ENCODE measurements at places on chromosomes 2 and 18.

DNA sequence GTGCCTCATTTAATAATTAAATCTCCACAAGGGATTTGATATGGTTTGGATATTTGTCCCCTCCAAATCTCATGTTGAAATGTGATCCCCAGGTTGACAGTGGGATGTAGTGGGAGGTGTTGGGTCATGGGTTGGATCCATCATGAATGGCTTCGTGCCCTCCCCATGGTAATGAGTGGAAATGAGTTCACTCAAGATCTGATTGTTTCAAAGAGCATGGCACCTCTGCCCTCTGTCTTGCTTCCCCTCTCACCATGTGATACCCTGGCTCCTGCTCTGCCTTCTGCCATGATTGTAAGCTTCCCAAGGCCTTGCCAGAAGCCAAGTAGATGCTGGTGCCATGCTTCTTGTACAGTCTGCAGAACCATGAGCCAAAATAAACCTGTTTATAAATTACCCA, 15.0 kb upstream of the RAB27B start:
- no peak for DNase-seq

- DNase-seq: no peak
These were observed 600.0 kb downstream of the SLC4A3 start for GRCh38 chr2:220227266-220227920.

DNA sequence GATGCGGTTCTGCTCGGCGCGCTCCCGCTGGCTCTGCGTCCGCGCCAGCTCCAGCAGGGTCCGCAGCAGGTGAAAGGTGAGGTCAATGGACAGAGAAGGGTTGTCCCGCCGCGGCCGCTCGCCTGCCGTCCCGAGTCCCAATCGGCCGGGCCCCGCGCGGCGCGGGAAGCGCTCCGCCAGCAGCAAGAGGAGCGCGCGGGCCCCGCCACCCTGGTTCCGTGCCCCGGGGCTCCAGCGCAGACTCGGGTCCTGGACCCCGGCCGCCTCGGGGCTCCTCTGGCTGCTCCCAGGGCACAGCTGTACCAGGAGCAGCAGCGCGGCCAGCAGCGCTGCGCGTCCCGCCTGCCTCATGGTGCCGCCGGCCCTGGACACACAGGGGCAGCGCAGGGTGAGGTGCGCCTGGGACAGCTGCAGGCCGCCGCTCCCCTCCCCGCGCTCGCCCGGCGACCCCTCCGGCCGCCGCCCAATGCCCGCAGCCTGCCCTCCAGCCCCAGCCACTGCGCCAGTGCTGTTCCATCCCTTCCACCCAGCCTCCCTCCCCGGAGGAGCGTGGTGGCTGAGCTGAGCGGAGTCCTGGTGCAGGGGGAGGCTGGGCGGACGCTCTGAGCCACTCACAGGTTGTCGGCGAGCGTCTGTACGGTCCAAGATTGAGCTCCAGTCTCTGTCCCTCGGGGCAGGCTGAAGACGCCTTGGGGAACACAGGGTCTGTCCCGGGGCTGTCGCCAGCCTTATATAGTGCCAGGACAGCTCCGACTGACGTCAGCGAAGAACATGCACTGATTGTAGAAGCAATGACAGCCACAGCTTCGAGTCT, 493 bp downstream of the UCN start:
- DNase-seq: no peak

- DNase-seq: no peak
These were observed 87.9 kb downstream of the ZNF804A start for GRCh38 chr2:184685999-184686841.

- no peak for DNase-seq
These were observed 7.6 kb upstream of the DSG2 start for GRCh38 chr18:31490387-31490786.

DNA sequence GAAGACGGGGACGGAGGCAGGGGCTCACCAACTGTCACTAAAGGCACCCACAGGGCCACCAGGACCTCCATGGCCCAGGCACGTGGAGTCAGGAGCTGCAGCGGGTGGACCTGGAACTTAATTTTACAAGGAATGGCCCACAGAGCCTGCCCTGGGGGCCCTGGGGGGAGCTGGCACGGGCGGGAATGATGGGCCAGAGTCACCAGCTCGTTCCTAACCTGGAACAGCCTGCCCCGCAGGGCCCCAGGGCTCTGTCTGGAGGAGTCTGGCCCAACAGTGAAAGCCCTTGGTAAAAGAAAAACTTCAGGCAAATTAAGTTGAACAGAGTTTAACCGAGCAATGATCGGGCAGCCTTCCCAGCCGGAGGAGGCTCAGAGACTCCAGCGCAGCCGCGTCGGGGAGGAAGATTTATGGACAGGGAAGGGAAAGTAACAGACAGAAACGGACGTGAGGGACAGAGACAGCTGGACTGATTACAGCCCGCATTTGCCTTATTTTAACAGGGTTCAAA, 118.4 kb upstream of the TMEM18 start:
- DNase-seq: no peak

DNA sequence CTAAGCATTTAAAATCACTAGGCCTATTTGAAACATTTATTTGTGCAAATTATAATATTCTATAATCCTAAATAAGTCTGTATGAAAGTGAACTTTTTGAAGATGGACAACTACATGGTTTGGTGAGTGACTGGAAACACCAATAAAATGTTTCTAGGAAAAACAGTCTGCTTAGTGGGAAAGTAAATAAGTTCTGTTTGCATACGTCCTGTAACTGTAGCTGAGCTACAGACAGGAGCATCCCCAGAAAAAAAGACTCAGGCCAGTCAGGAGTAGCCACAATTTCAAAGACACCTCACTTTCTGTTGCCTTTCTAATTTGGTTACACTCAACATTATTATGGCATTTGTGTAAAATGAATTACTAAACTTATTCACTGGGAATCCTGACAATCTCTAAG, 28.4 kb upstream of the KCNJ3 start:
- no peak for DNase-seq

GRCh38 chr2:124798551-124798950, 773.5 kb downstream of the CNTNAP5 start:
- no peak for DNase-seq

DNA sequence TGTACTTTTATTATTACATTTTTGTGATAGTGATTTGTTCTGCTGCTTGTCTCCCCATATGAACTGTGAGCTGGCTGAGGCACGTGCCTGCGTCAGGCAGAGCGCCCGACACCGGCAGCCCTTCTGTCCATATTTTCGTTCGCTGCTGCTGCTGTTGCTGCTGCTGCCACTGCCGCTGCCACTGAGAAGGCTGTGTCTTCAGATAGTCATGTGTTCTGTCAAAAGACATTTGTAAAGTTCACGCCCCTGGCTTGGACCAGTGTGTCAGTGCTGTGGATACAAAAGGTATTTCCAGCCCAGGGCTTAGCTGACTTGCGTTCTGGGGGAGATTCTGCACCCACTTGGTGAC, 47.0 kb downstream of the TWIST2 start:
- DNase-seq: no peak

DNA sequence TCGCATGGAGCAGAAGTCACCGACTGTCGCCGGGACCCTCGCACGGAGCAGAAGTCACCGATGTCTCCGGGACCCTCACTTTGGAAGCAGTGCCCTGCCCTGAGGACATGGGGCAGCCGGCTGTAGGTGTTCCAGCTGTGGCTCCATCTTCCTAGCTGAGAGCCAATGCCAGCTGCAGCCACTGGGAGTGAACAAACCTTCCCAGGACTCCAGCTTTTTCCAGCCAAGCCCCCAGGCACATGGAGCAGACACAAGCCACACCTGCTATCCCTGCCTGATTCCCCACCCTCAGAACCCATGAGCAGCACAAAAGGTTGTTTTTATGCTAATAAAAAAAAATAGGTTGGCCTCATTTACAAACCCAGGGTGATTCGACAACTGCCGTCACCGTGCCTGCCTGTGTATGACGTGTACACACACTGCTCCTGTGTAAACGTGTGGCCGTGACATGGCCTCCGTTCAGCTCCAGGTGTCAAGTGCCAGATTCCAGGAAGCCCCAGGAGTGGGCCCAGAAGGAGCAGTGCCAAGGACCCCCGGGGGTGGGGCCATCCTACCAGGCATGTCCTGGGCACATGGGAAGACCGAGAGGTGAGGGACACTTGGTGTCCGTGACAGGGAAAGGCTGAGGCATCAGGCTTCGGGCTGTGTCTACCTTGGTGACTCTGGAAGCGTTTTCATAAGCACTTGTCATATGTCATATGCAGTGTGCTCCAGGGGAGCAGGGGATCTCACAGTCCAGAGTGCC, 91.5 kb downstream of the EIPR1 start:
- no peak for DNase-seq
